ENCODE measurements at places on chromosomes 1 and 21.
A peak's percentile ranks its signal among the peaks of the same experiment; 100 is the strongest.

GRCh38 chr1:160547422-160547821 is 24.4 kb upstream of the SLAMF6 start:
- DNase-seq = no peak

DNA sequence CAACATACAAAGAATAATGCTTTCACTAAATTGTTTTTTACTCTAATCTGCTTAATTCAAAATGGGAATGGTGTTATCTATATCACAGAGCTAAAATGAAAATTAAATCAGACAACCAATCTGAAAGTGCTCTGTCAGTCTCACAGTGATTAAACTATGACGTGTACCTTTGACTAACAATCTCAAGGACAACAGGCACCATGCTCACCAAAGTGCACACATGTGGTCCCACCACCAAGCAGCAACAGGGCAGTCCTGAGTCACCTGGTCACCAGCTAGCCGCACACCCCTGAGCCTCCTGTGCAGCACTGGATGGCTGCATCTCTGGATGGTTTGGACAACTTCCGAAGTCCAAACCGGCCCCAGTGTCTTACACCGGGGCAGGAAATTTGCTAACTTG is 54.5 kb upstream of the NADK start:
- DNase-seq = no peak

GRCh38 chr1:245332513-245332912 is 177.7 kb downstream of the KIF26B start:
- DNase-seq = no peak

DNA sequence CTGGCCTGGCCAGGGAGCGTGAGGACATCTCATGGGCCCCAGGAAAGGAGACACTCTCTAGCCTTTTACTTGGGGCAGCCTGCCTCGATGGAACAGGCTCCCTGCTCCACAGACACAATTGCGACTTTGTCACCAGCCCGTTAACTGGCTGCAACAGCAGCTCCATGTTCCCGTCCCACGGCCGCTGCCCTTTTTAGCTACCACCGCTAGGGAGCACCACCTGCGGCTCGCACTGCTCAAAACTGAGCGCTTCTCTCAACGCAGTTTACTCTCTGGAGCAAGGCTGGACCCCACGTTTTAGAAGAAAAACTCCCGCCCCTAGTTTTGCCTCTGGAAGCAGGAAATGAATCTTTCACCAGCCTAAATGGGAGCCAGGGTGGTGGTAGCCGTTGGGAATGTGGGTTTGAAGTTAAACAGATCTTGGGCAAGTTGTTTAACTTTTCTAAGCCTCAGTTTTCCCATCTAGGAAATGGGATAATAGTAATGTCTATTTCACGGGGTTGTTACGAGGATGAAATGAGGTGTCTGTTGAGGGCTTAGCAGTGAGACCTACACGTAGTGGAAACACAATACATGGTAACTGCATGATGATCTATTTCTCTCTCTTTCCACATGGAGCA is 3.5 kb upstream of the LRRC38 start:
- DNase-seq = no peak

DNA sequence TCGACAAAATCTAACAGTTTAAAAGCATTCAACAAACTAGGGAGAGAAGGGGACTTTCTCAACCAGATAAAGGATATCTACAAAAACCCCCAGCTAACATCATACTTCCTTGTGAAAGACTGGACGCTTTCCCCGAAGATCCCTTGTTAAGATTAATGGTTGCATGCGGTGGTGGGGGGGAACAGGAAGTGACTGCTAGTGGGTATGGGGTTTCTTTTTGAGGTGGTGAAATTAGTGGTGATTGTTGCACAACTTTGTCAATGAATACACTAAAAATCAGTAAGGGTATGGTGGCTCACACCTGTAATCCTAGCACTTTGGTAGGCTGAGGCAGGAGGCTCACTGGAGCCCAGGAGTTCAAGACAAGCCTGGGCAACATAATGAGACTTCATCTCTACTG is 26.9 kb upstream of the EYA3 start:
- no peak for DNase-seq

GRCh38 chr1:188782220-188782841 is 1695.3 kb downstream of the BRINP3 start:
- peak; percentile 22 for DNase-seq

GRCh38 chr21:34642211-34643075 is 26.4 kb upstream of the CLIC6 start:
- no peak for DNase-seq

- peak; percentile 89 for DNase-seq
Measured at GRCh38 chr1:14826172-14826636, 227.7 kb downstream of the KAZN start.

- no peak for DNase-seq
Measured at GRCh38 chr1:70706381-70707037, 295.4 kb downstream of the CTH start.

GRCh38 chr1:99544328-99544727 is 101.6 kb upstream of the PALMD start:
- no peak for DNase-seq

GRCh38 chr1:116988908-116989307 is 12.7 kb upstream of the CD101 start:
- no peak for DNase-seq

DNA sequence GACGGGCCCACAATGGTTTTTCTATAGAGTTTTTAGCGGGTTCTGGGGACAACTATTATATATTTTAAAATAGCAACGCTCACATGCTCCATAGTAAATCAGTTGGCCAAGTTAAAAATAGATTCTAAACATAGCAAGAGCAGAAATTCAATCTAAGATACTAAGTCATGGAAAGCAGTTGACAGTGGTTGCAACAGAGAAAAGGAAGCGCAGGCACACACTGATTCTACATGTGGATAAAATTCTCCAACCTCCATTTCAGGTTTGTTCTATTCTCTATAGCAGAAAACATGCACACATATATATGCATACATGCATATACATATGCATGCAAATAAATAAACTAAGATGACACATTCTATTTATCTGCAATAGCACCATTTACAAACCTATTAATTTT is 89.6 kb upstream of the HNRNPU start:
- DNase-seq = no peak

DNA sequence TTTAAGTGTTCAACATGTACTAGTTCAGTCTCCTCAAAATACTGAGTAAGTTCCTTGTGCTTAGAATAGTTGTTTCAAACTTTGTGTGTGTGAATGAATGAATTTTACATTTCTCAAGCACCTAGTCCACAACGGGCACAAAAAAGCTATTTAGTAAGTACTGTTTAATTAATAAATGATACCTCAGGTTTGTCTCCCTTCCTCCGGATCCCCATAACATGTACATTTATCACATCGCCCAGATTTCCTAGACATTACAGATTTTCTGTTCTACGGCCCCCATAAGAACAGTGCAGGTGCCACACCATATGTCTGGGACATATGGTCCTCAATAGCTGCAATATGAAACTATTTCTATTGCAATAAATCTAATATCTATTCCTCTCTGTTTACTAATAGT is 1.3 kb upstream of the TTF2 start:
- DNase-seq = no peak

DNA sequence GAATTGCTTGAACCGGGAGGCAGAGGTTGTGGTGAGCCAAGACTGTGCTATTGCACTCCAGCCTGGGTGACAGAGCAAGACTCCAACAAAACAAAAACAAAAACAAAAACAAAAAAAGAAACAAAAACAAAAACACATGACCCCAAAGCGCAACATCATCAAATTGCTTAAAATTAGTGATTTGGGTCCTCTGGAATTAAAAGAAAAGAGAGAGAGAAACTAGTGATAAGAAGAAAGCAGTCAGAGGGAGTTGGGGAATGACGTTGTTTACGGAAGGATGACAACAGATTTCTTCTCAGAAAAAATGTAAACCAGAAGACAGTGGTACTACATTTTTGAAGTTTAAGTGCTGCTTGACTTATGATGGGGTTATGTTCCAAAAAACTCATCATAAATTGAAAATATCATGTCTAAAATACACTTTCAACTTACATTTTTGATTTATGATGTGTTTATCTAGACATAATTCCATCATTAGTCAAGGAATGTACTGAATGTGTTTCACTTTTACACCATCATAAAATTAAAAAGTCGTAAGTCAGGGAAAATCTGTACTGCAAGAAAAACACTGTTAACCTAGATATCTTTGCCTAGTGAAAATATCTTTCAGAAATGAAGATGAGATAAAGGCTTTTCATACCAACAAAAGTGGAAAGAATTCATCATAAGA is 88.0 kb downstream of the MT1HL1 start:
- no peak for DNase-seq

GRCh38 chr1:91854852-91855534 is 31.0 kb downstream of the TGFBR3 start:
- no peak for DNase-seq

DNA sequence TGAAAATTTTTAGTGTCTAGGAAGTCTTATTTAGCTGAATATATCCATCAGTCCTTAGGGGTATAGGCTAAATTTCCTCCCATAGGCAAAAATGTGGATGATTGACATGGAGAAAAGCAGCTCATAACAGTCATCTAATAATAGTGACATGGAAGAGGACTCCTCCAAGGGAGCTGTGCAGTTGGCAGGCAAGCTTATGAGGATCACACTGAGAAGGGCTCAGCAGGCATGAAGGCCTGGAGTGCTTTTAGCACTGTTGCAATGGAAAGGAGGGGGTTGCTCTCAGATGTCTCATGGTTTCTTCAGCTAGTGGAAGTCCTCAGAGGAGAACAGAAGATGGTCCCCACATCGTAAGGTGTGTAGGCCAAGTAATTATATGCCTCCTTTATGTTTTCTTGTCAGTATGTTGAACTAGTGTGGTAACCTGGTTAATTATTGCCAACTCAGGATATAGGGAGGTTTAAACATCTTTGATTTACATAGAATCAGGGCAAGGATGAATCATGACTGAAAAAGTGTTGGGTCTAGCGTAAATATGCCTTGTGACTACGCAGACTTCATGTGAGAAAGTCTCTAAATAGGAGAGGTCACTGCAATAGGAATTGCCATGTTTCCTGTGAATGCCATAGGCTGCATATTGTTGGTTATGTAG is 18.9 kb downstream of the VN1R5 start:
- DNase-seq = no peak

DNA sequence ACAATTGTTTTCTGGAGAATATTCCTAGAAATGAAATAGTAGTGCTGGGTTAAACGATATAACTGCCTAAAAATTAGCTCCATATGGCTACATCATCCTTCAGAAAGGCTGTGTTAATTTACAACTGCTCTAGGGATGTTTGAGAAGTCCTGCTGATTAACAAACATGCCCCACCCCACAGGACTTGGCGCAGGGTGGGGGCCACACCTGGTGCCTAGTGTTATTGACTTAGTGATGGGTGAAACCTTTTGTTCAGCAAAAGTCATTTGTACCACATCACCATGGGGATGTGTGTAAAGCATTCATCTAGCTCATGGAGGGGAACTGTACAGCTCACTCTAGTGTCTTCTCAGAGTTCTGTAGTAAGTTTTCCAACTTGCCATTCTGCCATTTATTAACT is 492.8 kb downstream of the CAMTA1 start:
- no peak for DNase-seq

GRCh38 chr21:40020651-40021050 is 153.4 kb downstream of the PCP4 start:
- DNase-seq = no peak

- no peak for DNase-seq
Measured at GRCh38 chr1:77228836-77229235, 9.6 kb upstream of the PIGK start.

GRCh38 chr1:242569867-242570266 is 45.4 kb upstream of the PLD5 start:
- DNase-seq = no peak

GRCh38 chr1:180365039-180365438 is 135.0 kb downstream of the LHX4 start:
- DNase-seq = no peak

DNA sequence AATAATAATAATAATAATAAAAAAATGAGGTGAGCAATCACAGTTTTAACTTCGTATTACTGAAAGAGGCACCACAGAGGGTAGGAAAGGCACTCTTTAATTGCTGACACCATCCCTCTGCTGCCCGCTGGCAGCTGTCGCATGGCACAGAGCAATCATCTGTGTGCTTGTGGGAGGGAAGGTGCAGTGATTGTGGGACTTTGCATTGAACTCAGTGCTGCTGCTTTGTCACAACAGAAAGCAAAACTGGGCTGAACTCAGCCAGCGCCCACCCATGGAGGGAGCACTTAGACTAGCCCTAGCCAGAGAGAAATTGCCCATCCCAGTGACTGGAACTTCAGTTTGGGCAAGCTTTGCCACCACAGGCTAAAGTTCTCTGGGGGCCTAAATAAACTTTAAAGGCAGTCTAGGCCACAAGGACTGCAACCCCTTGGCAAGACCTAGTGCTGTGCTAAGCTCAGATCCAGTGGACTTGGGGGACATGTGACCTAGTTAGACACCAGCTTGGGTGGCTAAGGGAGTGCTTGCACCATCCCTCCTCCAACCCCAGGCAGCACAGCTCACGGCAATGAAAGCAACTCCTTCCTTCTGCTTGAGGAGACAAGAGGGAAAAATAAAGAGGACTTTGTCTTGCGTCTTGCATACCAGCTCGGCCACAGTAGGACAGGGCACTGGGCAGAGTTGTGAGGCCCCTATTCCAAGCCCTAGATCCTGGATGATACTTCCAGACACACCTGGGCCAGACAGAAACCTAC is 59.3 kb downstream of the WDR4 start:
- no peak for DNase-seq

- DNase-seq = no peak
Measured at GRCh38 chr1:82587371-82587770, 786.6 kb downstream of the ADGRL2 start.

DNA sequence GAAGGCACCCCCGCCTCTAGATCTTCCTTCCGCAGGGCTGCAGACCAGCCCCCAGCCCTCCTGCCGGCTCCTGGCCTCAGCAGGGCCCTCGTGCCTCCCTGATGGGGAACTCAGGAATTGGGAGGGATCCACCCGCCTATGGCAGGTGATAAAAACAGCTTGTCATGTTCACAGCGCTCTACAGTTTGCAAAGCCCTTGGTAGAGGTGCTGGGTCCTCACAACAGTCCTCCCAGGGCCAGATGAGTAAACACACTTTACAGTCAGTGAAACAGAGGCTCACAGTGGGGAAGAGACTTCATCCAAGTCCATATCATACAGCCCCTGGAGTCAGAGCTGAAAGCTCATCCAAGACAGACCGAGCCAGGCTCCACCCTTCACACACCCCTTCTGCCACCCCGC is 97.0 kb upstream of the IFFO2 start:
- no peak for DNase-seq
